Left ventricle myocardium inferior (tissue), 1 donor: ENCODE measurements at places on chromosomes 11 and 22. TPM values are rescaled to one million over a fixed set of nuclear protein-coding genes. Genes with fewer than 3 reads are reported as not detected.

The A4GALT gene
- total RNA-seq: 94.9 TPM

The SUSD2 gene
- total RNA-seq: 3.2 TPM

The RASD2 gene
- total RNA-seq: 5.0 TPM

The HBG2 gene
- not detected for total RNA-seq

The OR10A2 gene
- not detected for total RNA-seq

The BATF2 gene
- total RNA-seq: 1.3 TPM

The APLNR gene
- 8.5 TPM for total RNA-seq
